ENCODE measurements at places on chromosomes 3 and 15. TPM values are rescaled to one million over a fixed set of nuclear protein-coding genes. Genes with fewer than 3 reads are reported as not detected.

Gene HIGD2B
- total RNA-seq = not detected

Gene CEP97
- 21.9 TPM for total RNA-seq

DNA sequence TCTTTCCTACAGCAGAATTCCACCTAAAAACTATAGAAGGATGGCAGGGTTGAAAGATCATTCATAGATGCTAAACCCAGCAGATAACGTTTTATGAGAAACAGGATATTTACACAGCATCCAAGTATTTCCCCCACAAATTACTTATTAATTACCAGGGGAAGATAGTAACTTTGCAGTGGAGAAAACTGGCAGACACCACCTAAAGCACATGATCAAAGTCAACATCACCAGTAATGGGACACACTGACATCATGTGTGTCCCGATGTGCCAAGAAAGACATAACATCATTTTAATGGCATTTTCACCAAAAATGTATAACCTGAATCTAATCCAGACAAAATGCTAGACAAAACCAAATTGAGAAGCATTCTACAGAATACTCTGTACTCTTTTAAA is 220.4 kb upstream of the THBS1 start:
- H3K27me3 ChIP-seq = no peaks in the 10 kb centered on the region
- H3K4me1 ChIP-seq = peaks cover 22% of the 10 kb centered on the region
- no peaks in the 10 kb centered on the region for H3K36me3 ChIP-seq
- no peak overlapping the region for H3K27ac ChIP-seq
- no peak overlapping the region for H3K4me3 ChIP-seq

GRCh38 chr15:101063212-101063611 is 144.1 kb downstream of the LRRK1 start:
- DNase-seq = no peak
- H3K4me3 ChIP-seq = no peak overlapping the region
- no peaks in the 10 kb centered on the region for H3K27me3 ChIP-seq
- H3K4me1 ChIP-seq = peaks cover 8% of the 10 kb centered on the region
- H3K27ac ChIP-seq = no peak overlapping the region

Gene GPR149
- not detected for total RNA-seq

Gene GLDN
- under 0.01 TPM for total RNA-seq

DNA sequence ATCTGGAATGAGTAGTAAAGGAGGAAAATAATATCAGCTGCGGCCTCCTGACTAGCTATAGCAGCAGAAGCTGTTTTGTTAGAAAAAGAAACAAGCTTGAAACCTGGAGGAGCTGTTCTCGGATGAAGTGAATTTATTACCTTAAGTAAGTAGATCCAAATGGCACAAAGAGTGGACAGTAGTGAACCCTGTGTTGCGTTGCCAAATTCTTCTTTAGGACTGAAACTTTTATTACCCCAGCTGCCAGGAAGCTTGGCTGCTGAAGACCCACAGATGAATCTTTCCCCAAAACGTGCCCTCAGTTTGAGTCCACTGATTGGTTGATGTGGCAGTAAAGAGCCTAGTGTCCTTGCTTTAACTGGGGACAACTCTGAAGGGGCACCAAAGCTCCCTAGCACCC is 366.8 kb upstream of the GBE1 start:
- H3K4me1 ChIP-seq = no peaks in the 10 kb centered on the region
- H3K36me3 ChIP-seq = no peaks in the 10 kb centered on the region
- no peaks in the 10 kb centered on the region for H3K27me3 ChIP-seq
- no peak overlapping the region for H3K4me3 ChIP-seq

Gene PARP15
- total RNA-seq = not detected

Gene SPATA12
- under 0.01 TPM for total RNA-seq

GRCh38 chr3:131543714-131544113 is 40.9 kb upstream of the MRPL3 start:
- H3K27ac ChIP-seq = no peak overlapping the region
- H3K27me3 ChIP-seq = no peaks in the 10 kb centered on the region
- H3K4me1 ChIP-seq = peaks cover 2% of the 10 kb centered on the region
- H3K36me3 ChIP-seq = no peaks in the 10 kb centered on the region

Gene ZSCAN29
- total RNA-seq = 9.4 TPM

Gene SNX33
- 12.7 TPM for total RNA-seq

- H3K36me3 ChIP-seq = peaks cover 6% of the 10 kb centered on the region
- H3K27ac ChIP-seq = peak overlapping the region; percentile 97
- H3K27me3 ChIP-seq = no peaks in the 10 kb centered on the region
- DNase-seq = peak; percentile 32
- peaks cover 2% of the 10 kb centered on the region for H3K4me1 ChIP-seq
- peak overlapping the region; percentile 76 for H3K4me3 ChIP-seq
Measured at GRCh38 chr3:150410311-150411105, 2.4 kb downstream of the TSC22D2 start.

Gene SOX14
- not detected for total RNA-seq

Measured in IMR-90 (cell line).